SIG-M5 (cell line): ENCODE measurements at places on chromosomes 2 and 18.

- DNase-seq = no peak
Measured at GRCh38 chr2:148391324-148391723, 253.2 kb upstream of the EPC2 start.

- no peak for DNase-seq
Measured at GRCh38 chr2:233807215-233807865, 29.2 kb downstream of the MROH2A start.

- DNase-seq = no peak
Measured at GRCh38 chr2:85779641-85780315, 26.0 kb downstream of the ATOH8 start.

GRCh38 chr2:52082646-52083045, 1050.7 kb upstream of the NRXN1 start:
- no peak for DNase-seq

GRCh38 chr2:117128461-117128860, 686.0 kb upstream of the DDX18 start:
- DNase-seq = no peak

- no peak for DNase-seq
Measured at GRCh38 chr2:106105151-106105922, 88.8 kb downstream of the UXS1 start.

DNA sequence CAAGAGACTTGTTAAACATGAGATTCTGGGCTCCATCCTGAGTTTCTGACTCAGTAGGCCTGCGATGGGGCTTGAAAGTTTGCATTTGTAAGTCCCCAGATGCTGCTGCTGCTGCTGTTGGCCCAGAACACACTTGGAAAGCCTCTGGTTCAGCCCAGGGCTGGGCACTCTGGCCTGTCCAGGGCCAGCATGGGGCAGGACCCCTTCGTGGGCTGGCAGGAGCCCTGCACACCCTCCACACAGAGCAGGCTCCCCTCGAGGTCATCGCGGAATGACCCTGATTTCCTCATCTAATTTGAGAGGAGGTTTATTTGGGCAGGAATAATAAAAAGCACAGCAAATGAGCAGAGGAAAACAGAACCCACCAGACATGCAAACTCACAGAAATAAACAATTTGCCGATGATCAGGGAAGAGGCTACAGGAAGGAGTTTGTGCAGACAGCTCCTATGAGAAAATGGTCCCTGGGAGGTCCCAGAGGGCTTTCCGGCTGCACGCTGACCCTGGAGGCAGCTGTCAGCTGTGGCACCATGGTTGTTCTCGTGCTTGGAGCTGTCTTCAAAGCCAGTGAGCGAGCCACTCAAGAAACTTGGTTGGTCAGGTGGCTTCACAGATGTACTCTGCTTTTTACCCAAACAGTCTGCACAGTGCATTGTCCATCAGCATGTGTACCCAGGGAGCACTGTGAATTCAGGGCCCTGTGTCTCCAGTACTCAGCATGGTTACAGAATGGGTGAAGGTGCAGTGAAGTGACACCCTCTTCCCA, 119.3 kb downstream of the GLI2 start:
- no peak for DNase-seq

- DNase-seq = no peak
Measured at GRCh38 chr18:78861116-78861515, 118.5 kb upstream of the SALL3 start.

DNA sequence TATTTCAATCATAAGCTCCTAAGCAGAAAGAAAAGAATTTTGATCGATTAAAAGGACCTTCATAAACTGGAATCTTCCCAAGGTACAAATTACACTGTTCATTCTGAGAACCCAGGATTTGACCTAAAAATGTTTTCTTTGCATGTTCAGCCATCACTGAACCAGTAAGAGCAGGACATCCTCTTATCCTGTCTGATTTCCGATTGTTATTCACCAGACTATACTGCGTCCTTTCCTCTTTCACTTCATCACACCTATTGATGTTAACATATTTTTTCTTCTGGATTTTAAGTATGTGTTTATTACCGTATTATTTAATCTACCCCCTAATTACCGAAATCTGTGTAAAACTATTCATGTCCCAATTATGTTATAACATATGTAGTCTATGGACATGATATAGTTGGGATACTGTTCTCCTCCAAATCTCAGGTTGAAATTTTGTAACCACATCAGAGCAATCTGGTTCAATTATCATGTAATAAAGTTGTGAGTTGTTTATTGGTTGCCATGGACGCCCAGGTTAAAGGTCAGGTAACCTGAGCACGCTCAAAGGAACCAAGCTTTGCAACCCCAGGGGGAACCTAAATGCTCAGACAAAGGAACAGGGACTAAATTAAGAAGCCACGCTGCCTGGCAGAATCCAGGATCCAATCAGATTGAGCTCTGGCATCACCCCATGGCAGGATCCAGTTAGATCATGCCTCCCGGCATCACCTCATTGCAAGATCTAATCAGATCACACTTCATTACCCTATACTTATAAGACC, 11.6 kb upstream of the TBC1D8 start:
- DNase-seq = no peak

DNA sequence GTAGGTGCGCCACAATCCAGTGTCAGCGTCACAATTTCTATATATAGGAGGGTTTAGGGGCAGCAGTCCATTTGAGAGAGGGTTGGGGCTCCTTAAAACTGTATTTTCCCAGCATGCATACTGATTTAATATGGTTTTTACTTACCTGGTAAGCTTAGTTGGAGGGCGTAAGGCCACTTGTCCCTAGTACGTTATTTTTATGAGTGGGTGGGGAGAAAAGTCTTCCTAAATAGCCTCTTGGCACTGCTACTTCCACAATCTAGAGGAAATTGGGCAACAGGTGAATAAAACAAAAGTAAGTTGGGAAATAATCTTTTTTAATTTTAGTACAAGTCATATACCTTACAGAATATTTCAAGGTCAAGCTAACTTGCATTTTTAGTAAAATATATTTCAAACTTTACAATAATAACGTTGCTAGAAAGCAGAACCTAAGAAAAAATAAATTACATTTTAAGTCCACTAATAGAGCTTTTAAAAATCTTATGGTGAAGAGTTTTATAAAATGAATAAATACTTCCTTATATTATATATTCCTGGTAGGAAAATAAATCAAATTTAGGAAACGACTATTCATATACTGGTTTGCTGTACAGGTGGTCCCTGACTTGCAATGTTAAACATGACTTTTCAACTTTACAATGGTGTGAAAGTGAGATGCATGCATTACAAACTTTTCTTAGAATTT, 20.9 kb downstream of the DHRS9 start:
- no peak for DNase-seq

DNA sequence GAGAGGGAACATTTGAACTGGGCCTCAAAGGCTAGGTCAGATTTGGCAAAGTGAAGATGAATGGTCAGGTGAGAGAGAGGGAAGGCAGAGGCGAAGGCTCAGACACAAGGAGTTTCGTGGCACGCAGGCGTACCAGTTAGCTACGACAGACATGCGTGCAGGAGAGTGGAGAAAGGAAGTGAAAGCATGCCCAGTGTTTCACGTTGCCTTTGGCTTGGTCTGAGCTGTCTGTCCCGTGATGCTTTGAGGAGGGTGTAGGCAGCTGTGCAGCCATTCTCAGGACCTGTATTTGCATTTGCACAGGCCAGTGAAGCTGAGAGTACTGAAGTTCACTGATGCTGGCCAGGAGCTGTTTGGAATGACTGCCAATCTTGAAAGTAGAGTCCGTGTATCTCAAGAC, 69.5 kb downstream of the HNRNPLL start:
- DNase-seq = no peak

- DNase-seq = no peak
Measured at GRCh38 chr2:215606219-215606618, 170.4 kb upstream of the FN1 start.

DNA sequence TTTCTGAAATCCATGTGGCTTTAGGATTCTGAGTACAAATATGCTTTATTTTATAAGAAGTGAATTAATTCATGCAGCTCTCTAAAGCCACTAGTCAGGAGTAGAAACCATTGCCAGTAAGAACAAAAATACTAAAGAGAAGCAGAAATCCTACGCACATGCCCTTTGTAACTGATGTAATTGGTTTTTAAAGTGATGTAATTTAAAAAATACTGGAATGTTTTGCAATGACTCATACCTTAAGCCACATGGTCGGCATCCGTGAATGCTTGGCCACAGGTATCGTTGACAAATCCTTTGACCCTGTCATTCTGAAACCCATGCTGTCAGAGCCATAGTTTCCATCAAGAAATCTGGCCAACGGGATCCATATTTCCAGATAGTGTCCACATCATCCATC, 213.3 kb downstream of the ACKR3 start:
- no peak for DNase-seq

GRCh38 chr18:9055185-9055584, 47.3 kb upstream of the NDUFV2 start:
- no peak for DNase-seq

DNA sequence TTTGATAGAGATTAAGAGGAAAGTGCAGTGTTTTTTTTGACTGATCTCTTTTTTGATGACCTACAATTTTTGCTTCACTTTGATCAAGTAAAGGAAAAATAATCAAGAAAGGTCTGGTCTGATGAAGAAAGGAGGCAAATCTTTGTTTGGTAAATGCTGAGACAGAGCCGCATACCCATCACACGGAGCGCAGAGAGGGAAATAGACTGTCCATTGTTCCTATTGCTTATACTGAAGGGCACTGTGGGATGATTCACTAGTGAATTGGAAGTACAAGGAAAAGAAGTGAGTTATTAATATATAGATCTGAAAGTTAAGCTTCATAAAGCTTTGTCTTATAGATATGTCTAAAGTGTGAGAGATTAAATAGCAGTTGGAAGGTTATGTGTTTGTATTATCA, 455.1 kb downstream of the PLCL1 start:
- no peak for DNase-seq

DNA sequence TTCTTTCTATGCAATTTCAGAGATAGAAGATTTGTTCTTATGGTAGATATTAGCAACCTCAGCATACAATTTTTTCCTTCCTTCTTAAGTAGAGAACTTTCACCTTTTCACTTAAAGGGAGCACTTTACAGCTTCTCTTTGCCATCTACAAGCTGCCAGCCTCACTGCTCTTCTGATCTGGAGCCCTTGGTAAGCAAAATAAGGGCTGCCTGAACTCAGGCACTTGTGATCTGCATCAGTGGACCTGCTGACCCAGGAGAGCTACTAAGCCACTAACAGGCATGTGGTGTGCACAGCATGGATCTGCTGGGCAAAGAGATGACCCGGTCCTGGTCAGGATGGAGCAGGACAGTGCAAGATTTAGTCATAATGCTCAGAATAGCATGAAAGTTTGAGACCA, 80.8 kb upstream of the SNTG2 start:
- DNase-seq = no peak

DNA sequence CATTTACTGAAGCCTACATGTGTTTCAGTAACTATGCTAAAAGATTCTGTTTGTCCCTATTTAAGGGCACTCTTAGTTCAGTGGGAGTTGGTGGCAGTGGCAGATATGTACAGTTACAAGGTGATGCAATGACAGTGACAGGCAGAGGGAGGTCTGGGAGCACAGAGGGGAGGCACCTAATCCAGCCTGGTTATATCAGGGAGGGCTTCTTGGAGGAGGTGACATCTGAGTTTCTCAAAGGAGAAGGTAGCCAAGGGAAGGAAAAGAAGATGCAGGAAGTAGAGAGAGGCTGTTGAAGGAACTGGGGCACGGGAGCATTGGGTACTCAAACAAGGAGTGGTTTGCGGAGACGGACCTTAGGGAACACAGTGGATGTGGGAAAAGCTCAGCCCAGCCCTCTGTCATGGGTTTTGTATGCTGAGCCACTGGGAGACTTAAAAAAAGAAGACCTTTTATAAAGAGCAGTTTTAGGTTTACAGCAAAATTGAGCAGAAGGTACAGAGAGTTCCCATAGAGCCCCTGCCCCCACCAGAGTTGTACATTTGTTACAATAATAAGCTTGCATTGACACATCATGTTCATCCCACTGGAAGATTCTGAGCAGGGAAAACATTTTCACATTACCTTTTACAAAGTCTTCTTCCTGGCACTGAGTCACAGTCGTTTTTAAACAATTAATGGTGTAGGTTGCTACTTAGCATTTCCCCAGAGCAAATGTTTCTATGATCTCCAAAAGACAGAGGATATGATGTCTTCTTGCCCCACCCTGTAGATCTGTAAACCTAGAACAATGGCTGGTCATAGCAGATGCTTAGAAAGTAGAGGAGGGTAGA, 83.0 kb upstream of the TAF1B start:
- no peak for DNase-seq

DNA sequence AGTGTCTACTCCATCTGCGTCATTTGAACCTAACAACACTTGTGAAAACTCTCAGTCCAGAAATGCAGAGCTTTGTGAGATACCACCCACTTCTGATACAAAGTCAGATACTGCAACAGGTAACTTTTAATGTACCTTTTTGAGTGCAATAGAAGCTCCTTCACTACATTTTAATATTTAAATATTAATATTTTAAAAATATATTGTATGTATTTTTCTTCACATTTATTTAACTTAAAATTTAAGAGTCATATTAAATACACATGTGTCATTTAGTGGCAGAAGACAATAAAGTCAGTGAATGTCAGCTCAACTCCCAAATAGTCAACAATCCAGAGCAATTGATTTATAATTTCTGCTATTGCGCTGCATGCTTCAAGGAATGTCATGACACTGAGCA, 13.9 kb downstream of the UBXN4 start:
- DNase-seq = no peak

- DNase-seq = no peak
Measured at GRCh38 chr2:122748552-122749011, 993.1 kb downstream of the TSN start.

- DNase-seq = no peak
Measured at GRCh38 chr2:106201661-106202060, 7.6 kb upstream of the UXS1 start.

DNA sequence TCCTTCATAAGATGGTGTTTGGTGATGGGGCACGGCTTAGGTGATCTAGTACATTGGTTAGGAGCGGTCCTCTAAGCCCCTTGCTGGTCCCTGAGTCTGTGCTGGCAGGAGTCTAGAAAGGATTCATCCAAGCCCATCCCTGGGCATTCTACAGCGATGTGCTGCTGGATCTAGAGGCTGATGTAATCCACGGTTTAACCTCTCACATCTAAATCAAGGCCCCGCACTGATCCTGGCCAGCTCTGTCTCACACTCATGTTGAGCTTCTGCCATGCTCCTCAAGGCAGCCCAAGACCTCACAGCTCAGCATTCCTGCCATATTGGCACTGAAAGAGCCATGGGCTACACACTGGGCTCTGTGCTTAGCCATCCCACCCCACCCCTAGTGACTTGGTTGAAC, 664.8 kb downstream of the STK39 start:
- DNase-seq = no peak
